A549 treated with dexamethasone at 1 μM for 4 hours (cell line): ENCODE measurements at places on chromosomes 2 and 18. TPM values are rescaled to one million over a fixed set of nuclear protein-coding genes. Genes with fewer than 3 reads are reported as not detected.

ANO7 gene
- total RNA-seq = 1.7 to 2.1 TPM (median 1.9 TPM) in 5 replicates

SFTPB gene
- 0.09 to 0.22 TPM (median 0.16 TPM) in 4 of 5 replicates, not detected in the other for total RNA-seq

TTN gene
- total RNA-seq = under 0.01 to 0.04 TPM (median 0.01 TPM) in 5 replicates

RUFY4 gene
- total RNA-seq = not detected in 5 replicates

CD28 gene
- total RNA-seq = not detected in 5 replicates

TACR1 gene
- 0.04 to 0.14 TPM (median 0.08 TPM) in 4 of 5 replicates, not detected in the other for total RNA-seq

ADRA2B gene
- 0.08 to 0.14 TPM (median 0.11 TPM) in 5 replicates for total RNA-seq

PAX3 gene
- not detected in 5 replicates for total RNA-seq

PLCD4 gene
- total RNA-seq = 0.14 to 0.46 TPM (median 0.28 TPM) in 5 replicates

C1QL2 gene
- 0.30 to 0.86 TPM (median 0.67 TPM) in 5 replicates for total RNA-seq

RNF144A gene
- 7.1 to 10.6 TPM (median 10.2 TPM) in 5 replicates for total RNA-seq

SLC4A3 gene
- 1.9 to 4.0 TPM (median 2.9 TPM) in 5 replicates for total RNA-seq

WNT10A gene
- 0.05 to 0.08 TPM (median 0.06 TPM) in 5 replicates for total RNA-seq

ACMSD gene
- not detected in 5 replicates for total RNA-seq

CYP1B1 gene
- 3.9 to 5.8 TPM (median 5.1 TPM) in 5 replicates for total RNA-seq

CAPN13 gene
- 0.06 to 0.22 TPM (median 0.12 TPM) in 4 of 5 replicates, not detected in the other for total RNA-seq

ICOS gene
- total RNA-seq = not detected in 5 replicates

CHRNG gene
- total RNA-seq = not detected in 5 replicates

POTEC gene
- total RNA-seq = not detected in 5 replicates

C2orf15 gene
- 0.48 to 0.58 TPM (median 0.57 TPM) in 5 replicates for total RNA-seq

POTEI gene
- 0.01 TPM in 1 of 5 replicates, not detected in the others for total RNA-seq

TMEM247 gene
- total RNA-seq = not detected in 5 replicates
